ENCODE measurements at places on chromosomes 4 and X.

DNA sequence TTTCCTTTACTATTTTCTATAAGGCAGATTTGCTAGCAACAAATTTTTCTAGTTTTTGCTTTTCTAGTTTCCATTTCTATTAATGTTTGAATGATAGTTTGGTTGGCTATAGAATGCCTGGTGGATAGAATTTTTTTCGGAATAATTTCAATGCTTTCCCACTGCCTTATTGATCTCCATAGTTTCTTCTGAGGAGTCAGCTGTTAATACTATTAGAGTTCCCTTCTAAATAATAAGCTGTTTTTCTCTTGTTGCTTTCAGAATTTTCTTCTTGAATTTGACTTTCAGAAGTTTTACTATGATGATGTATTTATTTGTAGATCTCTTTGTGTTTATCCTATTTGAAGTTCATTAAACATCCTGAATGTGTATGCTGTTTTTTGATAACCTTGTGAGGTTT is 91.8 kb downstream of the VSIG4 start:
- DNase-seq = no peak

DNA sequence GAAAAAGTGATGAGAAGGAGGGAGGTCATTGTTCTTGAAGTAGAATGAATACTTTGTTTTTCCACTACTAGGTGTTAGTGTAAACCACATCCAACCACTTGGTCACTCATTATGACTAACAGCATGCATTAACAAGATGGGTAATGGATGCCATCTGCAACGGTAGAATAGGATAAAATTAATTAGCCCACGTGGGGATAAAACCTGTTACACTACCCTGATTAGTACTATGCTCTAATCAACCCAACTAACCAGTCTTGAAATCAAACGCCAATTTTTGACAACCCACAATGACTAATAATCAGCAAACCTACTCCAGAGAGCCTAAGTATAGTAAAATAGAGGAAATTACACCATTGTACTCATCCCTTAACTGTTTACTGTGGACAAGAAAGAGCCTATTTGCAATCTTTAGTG is 93.4 kb upstream of the MCF2 start:
- no peak for DNase-seq

DNA sequence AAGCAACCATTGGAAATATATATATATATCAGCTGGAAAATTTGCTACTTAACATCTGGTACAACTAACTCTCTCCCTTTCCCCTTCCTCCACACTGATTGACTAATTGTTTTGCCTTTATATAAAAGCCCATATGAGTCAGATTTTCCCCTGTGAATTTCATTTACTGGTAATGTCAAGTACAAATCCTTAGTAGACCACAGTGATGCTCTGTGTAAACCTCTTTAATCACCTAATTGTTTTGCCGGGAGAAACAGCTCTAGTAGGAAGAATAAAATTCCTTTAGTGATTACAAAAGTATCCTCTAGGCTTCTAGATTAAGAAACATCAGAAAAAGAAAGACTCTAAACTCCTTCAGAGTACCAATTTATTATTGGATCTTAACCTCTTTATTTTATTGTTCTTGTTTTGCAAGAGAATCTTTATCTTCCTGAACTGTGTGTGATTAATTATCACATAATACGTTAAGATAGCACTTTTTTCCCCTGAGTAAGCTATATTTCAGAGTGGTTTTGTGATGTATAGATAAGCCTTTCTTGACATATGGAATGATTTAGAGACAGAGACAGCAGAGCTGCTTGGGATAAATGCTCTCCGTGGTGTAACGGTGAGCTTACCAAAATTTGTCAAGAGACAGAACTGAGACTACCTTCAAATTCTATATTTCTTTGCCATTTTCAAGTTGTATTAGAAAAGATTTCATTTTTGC is 1606.4 kb upstream of the TENM3 start:
- no peak for DNase-seq

GRCh38 chr4:174135936-174136406 is 147.5 kb downstream of the FBXO8 start:
- peak; percentile 2 for DNase-seq

DNA sequence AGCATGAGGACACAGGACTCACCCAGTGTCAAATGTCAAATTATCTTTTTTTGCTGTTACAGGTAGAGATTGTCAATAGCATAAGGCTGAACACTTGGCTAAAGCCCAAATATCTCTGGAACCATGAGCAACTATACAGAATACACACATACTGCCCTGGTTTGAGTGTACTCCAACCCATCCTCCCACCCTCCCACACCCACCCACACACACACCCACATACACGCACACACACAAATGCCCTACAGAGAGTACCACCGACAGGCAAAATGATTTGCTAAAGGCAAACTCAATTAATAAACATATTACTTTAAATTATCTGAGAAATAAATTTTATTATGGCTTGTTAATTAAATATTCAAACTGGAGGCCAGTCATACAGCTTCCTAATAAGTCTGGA is 173.1 kb upstream of the MAP3K15 start:
- DNase-seq = no peak

DNA sequence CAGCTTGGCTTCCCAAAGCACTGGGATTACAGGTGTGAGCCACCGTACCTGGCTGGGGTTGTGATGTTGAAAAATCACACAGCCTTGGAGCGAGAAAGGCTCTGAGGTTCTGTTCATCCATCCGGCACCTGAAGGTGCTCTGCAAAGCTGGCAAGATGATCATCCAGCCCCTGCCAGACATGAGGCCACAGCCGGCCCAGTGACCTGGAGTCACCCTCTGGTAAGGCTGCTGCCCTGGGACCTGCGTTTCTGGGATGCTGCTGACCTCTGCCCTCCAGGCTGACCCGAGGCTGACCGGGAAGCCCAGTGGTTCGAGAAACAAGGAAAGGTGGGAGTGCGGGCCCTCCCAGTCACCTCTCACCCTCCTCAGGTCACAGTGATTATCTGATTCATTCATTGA is 13.5 kb upstream of the WFS1 start:
- DNase-seq = no peak

GRCh38 chr4:75289914-75290582 is 224.2 kb downstream of the RCHY1 start:
- no peak for DNase-seq

DNA sequence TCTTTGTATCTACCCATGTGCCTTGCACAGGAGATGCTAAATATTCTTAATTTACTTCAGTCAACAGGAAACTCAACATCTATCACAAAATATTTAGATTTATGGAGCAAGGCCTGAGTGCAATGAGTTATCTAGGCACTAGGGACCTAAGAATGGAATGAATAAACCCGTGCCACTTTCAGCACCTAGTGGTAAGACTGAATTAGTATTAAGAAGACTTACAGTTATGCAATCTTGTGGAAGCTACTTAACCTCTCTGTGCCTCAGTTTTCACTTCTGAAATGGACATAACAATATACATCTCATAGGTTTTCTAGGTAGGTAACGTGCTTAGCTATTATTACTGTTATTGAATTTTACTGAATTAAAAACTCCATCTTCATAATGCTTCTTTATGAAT is 144.6 kb upstream of the MAP3K15 start:
- DNase-seq = no peak

DNA sequence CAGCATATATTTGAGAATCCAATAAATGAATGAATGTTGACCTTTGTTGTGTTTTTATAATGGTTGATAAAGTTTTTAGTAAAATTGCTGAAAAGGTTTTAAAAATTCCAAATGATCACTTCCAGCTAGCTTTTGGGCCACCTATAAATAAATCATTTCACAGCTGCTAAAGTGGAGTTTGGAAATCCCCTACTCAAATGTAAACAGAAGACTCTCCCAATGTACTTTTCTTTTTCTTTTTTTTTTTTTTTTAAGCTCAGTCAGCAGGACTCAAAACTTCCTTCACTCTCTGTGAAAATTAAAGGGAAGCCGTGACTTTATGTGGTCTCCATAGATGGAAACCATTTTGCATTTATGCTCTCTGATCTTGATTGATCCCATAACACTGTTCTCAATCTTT is 45.2 kb downstream of the CXCL13 start:
- no peak for DNase-seq

Measured in AG08395 (cell line).